NCI-H1694 treated with DMSO at 0.1 percent for 48 hours (cell line): ENCODE measurements at places on chromosomes 5 and 9.
A peak's percentile ranks its signal among the peaks of the same experiment; 100 is the strongest.

DNA sequence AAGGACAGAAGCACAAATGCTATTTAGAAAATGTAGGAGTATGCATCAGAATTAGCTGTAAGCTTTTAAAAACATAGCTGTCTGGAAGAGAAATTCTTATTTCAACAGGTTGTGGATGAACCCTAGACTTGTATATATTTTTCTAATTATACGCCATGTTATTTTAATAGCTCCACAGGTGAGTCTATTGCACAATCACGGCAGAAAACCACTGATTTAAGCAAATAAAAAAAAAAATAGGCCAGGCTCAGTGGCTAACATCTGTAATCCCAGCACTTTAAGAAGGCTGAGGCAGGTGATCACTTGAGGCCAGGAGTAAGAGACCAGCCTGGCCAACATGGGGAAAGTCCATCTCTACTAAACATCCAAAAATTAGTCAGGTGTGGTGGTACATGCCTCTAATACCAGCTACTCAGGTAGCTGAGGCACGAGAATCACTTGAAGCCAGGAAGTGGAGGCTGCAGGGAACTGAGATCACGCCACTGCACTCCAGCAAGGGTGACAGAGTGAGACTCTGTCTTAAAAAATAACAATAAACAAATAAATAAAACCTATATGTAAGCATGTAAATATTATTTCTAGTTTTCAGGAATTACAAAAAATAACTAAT, 11.7 kb downstream of the TRIM23 start:
- no peak for DNase-seq

DNA sequence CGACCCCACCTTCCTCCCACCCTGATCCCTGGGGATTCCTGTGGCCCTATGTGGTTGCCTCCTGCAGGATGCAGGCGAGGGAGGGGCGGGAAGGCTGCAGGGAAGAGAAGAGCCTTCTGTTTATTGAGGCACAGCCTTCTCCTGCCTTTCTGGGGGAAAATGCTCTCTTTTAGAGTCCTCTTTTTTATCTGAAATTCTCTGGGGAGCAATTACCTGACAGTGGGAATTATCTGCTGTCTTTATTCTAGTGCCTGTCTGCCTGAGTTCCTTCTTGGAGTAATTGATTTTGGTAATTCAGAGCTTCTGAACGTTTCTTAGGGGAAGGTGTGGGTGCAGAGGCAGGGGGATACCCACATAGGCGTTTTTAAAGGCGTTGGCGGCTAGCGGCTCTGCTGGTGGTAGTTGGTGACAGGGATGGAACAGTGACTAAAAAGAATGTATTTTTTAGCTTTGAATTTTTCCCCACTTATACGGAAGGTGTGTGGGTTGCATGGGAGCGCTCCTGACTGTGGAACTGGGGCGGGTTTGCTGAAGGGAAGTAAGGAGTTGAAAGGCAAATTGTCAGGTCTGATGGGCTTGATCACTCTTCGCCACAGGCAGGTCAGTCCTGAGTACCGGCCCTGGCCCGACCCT, 35.2 kb upstream of the DAB2IP start:
- DNase-seq, result no peak

GRCh38 chr5:37966291-37966690, 126.5 kb upstream of the GDNF start:
- no peak for DNase-seq

DNA sequence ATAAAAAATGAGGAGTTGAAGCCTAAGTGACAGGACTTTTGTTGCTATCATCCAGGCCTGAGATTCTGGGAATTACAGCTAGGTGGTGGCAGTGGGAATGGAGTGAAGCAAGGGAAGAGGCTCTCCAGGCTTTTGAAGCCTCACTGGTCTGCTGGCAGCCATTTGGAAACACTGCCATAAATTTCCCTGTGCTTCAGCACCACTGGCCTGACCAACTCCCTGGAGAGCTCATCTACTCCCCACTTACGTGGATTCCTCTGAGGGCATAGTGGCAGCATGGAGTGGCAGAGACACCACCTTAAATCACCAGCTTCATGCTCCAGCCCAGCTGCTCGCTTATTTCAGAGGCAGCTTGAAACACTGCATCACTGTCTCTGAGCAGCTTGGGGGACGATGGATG, 518.2 kb downstream of the TLR4 start:
- DNase-seq, result peak; percentile 48

DNA sequence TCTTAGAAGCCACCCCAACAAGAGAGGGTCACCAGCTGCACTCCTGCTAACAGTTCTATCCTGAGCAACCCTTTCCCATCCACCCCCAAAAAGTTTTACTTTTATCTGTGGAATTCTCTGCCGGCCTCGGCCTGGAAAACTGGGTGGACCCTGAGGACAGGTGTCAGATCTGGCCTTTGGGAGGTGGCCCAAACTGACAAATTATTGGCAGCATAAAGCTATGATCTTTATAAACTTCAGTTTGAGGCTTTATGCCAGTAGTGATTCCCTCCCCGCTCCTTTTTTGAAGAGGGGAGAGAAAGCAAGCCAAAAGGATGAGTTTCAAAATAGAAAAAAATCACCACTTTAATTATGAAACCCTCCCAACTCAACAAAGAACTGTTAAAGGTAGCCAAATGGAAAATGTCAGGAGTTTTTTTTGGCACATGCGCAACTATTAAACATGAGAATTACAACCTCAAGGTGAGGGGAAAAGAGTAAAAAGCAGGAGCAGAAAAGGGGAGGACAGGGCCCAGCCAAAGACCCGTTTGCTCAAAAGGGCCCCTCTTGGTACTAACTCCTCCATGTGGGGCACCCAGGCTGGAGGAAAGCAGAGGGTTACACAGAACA, 49.4 kb downstream of the FBXW11 start:
- DNase-seq, result no peak

- DNase-seq, result no peak
These were observed 15.4 kb upstream of the EXOC3 start for GRCh38 chr5:427415-428087.

DNA sequence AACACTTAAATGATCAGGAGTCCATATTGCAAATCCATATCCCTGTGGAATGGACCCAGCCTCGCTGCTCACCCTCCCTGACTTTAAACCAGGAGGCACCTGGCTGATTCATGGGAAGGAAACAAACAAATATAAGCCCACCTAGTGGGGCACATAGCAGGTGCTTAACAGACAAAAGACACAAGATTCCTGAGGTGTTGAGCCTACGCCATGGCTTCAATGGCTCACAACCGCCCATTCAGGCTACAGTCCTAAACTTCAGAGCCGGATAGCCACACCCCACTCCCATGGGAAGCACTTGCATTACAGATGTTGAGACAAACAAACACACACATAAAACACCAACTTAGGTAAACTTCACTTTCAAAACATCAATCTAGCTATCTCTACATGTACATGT, 359.9 kb downstream of the ICE1 start:
- DNase-seq, result no peak

DNA sequence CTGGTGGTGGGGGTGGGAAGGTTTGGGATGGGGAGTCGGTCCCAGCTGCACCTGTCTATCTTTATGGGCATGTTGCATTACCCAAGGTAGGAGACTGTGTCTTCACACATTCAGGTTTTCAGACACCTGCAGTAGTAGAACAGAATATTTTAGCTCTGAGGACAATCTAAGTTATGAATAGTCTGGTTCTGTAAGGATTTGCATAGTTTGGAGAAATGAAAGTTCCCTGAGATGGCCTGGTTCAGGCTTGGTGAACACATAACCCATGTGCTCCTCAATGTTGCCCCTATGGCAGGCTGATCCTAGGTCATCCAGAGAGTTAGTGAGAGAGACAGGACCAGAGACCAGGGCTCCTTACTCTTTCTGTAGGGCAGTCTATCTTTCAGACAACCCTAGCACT, 20.7 kb downstream of the TNFSF8 start:
- peak; percentile 3 for DNase-seq

DNA sequence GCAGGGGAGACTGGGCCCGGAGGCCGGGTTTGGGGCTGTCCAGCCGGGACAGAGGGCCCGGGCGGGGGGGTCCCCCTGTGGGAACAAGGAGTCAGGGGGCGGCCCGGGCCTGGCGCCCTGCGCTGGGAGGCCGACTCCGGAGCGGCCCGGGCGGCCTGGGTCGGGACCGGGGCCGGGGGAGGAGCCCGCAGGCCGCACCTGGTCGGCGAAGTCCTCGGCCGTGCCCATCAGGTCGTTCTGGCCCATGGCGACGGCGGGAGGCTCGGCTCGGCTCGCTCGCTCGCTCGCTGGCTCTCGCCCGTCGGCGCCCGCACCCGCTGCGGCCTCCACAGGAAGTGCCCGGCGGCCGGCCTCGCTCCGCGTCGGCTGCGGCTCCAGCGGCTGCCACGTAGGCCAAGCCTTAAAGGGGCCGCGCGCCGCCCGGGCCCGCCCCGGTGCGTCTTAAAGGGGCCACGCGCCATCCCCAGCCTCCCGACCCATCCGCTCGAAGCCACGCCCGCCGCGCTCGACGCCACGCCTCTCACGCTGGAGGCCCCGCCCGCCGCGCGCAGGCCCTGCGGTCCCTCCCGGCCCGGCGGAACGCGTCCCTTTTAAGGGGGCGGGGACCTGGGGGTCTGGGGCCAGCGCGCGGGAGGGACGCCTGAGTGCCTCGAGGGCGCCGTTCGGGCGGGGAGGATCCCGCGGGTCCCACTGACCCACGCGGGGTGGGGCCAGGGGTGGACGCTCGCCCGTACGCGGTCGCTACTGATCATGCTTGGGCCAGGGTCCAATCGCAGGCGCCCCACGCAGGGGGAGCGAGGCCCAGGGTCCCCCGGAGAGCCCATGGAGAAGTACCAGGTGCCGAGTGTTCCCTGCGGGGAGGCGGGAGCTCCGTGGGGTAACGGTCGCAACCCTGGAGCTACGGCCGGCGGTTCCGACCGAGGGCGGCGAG, at the start of the genes STKLD1 and SURF4:
Gene STKLD1 (plus strand): TSS at position 643 of the 931 bp plus-strand sequence. CDS start 108 bp downstream, at position 751.
Gene SURF4 (minus strand): TSS at position 337 of the 931 bp plus-strand sequence. CDS start 91 bp downstream, at position 246.
- DNase-seq, result peak; percentile 79

DNA sequence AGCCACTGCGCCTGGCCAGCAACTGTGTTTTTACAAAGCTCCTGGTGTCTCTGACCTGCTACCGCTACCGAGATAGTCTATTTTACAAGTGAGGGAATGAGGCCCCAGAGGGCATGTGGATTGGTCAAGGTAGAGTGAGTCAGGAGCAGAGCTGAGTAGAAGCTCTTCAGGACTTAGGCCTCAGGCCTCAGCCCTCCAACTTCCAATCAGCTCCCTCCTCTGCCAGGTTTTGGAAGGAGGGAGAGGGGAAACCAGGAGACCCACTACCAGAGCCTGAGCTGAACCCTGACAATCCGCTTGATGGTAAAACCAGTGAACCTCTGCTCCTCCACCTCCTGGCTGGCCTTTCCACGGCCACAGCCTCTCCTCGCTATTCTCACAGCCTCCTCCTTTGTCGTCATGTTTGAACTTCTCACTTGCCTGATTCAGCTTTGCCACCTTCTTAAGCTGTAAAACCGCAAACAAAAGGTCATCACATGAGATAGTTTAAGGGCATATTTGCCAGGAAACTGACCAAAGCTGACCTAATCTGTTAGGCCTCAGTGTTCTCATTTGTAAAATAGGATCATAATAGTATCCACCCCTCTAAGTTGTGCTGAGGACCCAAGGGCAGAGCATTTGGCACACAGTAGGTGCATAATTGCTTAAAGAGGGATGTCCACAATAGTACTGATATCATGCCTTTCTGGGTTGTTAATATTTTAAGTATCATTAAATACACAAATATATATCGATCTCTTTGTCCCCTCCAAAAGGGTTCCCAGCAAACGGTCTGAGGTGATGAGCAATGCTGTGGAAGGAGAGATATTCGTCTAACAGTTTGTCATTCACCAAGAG, 1.7 kb downstream of the TRAF1 start:
- no peak for DNase-seq

GRCh38 chr9:69395718-69396117, 70.7 kb downstream of the ENTREP1 start:
- DNase-seq, result no peak

DNA sequence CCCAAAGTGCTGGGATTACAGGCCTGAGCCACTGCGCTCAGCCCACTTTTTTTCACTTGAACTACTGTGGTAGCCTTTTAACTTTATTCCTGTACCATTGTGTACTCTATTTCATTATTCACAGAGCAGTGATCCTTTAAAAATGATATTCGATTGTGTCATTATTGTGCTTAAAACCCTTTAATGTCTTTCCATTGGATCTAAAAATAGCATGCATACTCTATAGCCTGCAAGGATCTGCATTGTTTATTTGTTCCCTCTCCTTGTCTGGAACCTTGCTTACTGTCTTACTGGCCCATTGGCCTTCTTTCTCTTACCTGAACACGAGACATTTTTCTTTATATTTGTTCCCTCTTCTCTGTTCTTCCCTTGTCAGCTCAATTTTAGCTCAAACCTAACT, 15.7 kb downstream of the GPBP1 start:
- DNase-seq, result no peak

GRCh38 chr9:123360161-123361085, 4.4 kb downstream of the CRB2 start:
- no peak for DNase-seq

GRCh38 chr9:85554349-85554748, 187.4 kb downstream of the AGTPBP1 start:
- no peak for DNase-seq
